ENCODE measurements at places on chromosomes 13 and 19. TPM values are rescaled to one million over a fixed set of nuclear protein-coding genes. Genes with fewer than 3 reads are reported as not detected.

Gene TMEM59L
- 5.8 TPM for total RNA-seq

Gene ZNF460
- 1.0 TPM for total RNA-seq

Gene SBSN
- 3.0 TPM for total RNA-seq

Gene FAM124A
- total RNA-seq = 2.3 TPM

Gene LIM2
- not detected for total RNA-seq

Gene CYSLTR2
- total RNA-seq = not detected

Gene GPR12
- total RNA-seq = not detected

Gene SLC25A41
- not detected for total RNA-seq

Gene HSPB6
- not detected for total RNA-seq

Gene PRMT1
- 422 TPM for total RNA-seq

Gene C13orf46
- total RNA-seq = 0.07 TPM

Gene TMEM255B
- 0.81 TPM for total RNA-seq

Data from A549 treated with GW870086 at 1 μM for 4 hours (cell line).